ENCODE measurements at places on chromosomes 5 and 9.
A peak's percentile ranks its signal among the peaks of the same experiment; 100 is the strongest.

- DNase-seq, result no peak
These were observed 168.8 kb upstream of the PPP1R2B start for GRCh38 chr5:156681265-156681664.

GRCh38 chr9:85453850-85454249, 287.9 kb downstream of the AGTPBP1 start:
- no peak for DNase-seq

DNA sequence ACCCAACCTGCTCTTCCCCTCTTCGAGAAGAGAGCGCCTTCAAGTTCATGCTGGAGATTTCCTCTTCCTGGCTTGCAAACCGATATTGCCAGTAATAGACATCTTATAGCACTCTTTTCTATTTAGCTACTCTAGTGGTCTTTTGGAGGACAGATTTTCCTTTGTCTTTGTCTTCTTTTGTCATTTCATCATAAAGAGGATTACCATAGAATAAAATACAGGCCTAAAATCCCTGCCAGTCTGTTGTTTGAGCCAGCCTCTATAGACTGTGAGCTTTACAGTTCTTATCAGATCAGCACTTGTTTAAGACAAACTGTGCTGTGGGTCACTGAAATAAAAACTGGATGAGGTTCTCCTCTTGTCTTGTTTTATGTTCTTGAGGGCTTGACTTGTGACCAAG, 802.8 kb downstream of the NR2F1-AS1 start:
- no peak for DNase-seq

GRCh38 chr5:128406803-128407202, 131.2 kb downstream of the FBN2 start:
- DNase-seq, result no peak

- no peak for DNase-seq
These were observed 51.2 kb upstream of the BARHL1 start for GRCh38 chr9:132531195-132531594.

DNA sequence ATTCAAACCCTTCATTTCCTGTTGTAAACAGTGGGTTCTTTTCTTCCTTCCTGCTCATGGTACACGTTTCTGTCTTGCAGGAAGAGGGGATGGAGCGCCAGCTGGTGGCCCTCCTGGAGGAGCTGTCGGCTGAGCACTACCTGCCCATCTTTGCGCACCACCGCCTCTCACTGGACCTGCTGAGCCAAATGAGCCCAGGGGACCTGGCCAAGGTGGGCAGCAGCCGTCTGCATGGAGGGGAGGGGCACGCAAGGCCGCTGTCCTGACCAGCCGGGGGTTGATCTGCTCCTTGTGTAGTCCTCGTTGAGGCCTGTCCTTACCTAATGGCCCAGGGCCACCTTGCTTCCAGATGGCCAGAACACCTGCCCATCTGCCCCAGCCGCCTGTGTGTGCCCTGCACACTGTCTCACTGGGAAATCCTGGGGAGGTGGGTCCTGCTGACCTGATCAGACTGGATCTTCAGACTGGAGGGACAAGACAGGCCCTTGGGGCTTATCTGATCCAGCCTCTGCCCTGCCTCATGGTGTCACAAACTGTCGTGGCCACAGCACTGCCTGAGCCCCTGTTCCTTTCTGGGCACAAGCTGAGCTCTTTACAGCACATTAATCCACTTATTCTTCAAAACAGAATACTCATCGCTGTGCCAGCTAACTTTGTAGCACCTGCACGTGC, 44.7 kb downstream of the LRSAM1 start:
- DNase-seq, result no peak

DNA sequence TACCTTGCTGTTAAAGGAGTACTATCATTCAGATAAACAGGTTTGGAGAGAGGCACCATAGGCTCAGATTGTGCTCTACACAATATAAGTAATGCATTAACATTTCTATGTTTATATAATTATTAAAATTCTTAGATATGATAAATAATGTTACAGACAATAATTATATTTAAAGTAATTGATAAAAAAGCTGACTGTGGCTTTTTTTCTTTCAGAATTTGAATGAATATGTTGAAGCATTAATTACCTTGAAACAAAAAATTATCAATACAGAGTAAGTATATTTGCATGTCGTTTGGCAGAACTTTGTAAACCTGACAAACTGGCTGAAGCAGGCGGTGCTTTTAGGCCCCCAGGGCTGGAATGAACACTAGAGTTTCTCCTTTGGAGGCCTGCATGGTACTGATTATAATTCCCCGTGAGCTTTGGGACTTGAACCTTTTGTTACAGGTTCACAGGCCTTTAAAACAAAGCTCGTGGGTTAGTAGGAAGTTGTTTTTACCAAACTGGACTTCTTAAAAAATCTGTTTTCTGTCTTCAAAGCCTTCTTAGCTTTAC, 13.8 kb downstream of the ICE1 start:
- no peak for DNase-seq

DNA sequence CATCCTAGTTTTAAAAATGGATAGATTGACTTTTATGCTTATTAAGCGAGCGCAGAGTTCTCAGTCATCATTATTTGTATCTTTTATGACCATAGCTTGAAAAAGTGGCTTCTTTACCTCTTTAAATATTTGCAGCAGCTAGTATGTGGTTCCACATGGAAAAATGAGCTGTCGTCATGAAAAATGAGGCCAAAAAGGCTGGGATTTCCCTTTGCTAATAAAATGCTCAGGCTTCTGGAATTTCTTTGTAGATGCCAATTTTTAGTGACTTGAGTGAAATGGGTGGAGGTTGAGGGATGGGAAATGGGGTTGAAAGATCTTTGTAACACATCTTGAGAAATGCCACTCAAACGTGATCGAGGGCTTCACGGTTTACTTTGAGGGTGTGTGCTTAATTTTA, 35.2 kb downstream of the RAI14 start:
- DNase-seq, result no peak

GRCh38 chr9:91929331-91929730, 20.7 kb downstream of the ROR2 start:
- DNase-seq, result no peak

DNA sequence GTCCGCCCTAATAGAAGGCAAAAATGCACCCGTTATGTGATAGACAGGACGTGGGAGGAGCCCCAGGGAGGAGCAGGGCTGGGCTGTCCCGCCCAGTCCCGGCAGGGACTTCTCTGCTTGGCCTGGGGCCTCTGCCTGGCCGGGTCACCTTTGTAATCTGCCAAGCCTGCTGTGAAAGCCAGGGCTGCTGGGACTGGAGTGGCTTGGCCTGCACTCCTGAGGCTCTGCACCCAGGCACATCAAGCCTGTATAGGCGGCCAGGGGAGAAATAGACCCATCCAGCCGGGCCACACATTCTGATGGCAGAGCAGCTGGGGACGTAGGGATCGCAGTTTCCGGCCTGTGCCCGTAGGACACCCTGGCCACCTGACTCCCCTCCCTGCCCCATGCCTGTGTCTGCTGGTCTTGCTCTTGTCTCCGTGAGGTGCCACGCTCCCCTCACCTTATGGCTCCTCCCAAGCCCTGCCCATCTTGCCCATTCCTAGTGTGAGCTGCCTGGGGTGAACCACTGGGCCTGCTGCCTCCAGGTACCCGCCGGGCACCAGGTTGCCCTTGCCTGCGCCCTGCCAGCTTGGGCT, 28.1 kb downstream of the DYNC2I2 start:
- peak; percentile 39 for DNase-seq
